ENCODE measurements at places on chromosomes 5 and 9.

DNA sequence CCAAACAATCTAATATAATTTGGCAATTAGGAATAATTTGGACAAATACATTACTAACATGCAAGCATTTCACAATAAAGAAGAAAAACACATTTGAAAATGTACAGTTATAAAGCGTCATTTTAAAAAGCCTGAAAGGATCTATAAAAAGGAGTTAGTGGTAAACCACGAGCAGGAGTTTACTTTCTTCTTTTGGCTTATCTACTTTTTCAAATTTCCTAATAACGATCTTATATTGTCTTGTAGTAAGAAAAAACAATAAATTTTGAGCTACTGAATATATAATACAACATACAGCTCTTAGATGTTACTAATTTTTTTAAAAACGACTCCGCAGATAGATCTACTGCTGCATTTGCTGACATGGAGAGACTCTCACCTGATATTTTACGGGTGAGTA is 79.9 kb downstream of the SMIM23 start:
- no peak for DNase-seq

- no peak for DNase-seq
Measured at GRCh38 chr9:37574241-37574721, 1.9 kb downstream of the FBXO10 start.

- peak; percentile 12 for DNase-seq
Measured at GRCh38 chr9:106420511-106420944, 442.4 kb upstream of the ZNF462 start.

DNA sequence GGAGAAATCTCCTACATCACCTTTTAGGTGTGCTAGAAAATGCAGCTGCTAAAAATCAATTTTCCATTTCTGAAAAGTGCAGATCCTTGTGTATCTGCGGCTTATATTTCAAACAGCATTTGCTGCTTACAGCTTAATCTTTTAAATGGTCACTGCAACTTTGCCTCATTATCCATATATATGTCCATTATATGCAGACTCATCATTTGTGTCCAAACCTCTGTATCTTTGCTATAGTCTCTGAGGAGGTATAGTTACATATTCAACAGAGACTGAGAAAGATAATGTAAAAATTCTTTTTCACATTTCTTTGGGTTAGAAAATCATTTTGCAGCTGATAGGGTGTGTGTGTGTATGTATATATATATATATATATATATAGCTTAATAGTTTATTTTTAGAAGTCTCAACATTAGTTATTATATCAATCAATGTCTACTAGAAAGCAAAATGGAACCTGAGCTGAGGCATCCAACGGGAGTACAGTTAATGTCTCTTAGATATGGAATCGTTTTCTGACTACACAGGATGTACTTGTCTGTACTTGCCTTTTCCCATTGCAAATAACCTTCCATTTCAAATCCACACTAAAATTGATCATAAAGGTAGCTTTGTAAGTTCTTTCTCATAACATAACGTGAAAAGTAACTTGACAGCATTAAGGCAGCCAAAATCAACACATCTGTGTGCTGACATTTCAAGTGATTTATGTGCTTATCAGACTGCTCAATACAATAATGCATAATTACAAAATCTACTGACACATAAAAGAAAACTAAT is 267.0 kb upstream of the HAPLN1 start:
- DNase-seq: no peak

DNA sequence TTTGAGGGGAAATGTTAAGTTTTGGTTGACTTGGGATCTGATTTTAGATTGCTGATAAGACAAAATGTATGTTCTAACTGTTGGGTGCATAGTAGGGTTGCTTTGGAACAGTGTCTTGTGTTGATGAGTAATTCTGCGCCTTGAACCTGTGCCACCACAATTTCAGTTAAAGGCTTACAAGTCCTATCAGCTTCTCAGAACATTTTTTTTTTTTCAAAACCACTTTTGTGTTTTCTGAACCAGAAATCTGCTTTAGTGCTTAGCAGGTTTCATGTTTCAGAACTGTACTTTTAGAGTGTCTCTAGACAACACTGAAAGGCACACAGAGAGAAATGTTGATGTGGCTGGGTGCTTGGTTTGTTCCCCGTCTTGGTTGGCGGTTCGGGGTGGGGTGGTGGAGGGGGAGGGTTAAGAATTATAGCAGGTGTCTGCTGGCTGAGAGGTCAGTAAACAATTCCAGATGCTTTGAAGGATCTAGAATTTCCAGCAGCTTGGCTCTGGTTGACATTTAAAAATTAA is 84.6 kb downstream of the ANKRD55 start:
- peak; percentile 27 for DNase-seq

DNA sequence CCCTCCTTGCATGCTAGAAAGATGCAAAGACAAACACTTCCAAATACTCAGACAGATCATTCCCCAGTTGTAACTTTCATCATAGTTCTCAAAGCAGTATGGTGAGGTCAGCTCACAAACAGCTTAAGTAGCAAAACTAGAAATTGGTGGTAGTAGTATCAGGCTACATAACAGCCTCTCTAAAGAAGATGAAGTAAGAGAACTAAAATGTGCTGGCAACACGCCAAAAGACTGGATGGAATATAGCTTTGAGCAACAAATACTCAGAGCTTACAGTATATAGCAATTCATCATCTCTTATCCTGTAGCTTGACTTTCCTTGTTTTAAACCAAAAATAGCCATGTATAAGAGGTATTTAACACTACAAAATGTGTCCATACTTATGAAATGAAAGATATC is 7.5 kb downstream of the PFDN1 start:
- no peak for DNase-seq

GRCh38 chr9:982394-983230 is 6.2 kb downstream of the DMRT3 start:
- no peak for DNase-seq

All from stimulated activated naive CD8-positive, alpha-beta T cell treated with anti-CD3 and anti-CD28 coated beads, Interleukin-15, Interleukin-2, amounts not matched to agents 100 U/mL and 50 U/mL, for 24 hours (primary cell).